Stimulated activated CD4-positive, alpha-beta T cell treated with anti-CD3 and anti-CD28 coated beads, Interleukin-12 subunit alpha, Interleukin-12 subunit beta, amount 100 ng/mL, for 48 hours (primary cell): ENCODE measurements at places on chromosomes 7 and 10.
A peak's percentile ranks its signal among the peaks of the same experiment; 100 is the strongest.

DNA sequence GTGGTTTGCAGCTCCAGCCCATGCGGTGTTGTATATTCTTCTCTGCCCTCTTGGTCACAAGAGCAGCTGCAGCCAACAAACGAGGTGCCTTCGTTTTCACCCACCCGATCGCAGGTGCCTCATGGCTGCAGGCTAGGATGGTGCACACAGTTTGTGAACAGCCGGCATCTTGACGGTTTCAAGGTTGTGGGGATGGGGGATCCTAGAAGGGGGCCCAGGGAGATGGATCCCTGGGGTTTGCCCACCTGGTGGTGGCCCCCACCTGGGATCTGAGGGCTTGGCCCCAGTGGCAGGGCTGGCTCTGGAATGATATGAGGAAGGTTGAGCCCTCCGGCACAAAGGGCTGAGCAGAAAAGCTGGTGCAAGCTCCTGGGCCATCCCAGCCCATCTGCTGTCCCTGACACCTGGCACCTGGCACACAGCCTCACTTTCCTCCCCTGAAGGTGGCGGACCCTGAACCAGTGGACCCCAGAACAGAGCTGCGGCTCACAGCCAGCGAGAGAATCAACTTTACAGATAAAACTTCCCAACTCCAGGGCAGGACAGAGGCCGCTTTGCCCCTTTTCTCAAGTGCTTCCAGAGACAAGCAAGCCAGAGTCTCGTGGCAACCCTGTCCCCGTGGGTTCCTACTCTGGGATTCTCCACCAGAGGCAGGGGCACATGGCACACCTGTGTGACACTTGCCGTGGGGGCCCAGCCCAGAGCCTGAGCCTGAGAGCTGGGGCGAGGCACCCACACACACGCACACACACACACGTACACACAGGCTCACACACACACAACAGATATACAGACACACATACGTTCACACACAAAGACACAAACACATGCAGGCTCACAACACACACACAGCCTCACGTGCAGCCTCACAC lies 177.3 kb upstream of the PPP2R2D start:
- no peak for DNase-seq

DNA sequence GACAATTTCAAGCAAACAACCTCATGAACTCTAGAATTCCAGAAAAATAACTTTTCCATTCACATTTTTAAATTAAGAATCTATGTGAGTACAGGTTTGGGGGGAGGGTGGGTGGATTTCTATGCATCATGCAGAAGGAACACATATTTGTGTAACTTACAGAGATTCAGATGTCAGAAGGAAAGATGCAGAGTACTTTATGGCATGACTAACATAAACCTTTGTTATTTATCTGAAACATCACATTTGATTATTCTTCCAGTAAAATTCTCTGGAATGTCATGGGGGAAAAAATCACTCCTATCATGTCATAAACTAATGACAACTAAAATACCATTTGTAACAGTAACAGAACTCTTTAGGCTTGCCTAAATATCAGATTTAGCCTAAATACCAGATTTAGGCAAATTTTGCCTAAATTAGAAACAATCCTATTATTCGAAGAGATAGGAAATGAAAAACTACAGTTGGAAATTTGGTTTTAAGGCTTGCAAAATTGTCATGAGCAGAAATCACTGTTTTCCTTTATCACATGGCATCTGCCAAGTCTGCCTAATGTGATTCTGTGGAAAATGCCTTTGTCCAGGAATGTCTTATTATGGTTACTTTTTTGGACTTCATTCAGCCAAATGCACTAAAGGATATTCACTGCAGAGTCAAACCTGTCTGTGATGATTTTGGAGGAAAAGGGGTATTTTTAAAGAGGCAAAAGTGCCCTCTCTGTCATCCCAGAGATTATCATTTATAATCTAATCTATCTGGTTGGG lies 527.7 kb upstream of the CELF2 start:
- no peak for DNase-seq

DNA sequence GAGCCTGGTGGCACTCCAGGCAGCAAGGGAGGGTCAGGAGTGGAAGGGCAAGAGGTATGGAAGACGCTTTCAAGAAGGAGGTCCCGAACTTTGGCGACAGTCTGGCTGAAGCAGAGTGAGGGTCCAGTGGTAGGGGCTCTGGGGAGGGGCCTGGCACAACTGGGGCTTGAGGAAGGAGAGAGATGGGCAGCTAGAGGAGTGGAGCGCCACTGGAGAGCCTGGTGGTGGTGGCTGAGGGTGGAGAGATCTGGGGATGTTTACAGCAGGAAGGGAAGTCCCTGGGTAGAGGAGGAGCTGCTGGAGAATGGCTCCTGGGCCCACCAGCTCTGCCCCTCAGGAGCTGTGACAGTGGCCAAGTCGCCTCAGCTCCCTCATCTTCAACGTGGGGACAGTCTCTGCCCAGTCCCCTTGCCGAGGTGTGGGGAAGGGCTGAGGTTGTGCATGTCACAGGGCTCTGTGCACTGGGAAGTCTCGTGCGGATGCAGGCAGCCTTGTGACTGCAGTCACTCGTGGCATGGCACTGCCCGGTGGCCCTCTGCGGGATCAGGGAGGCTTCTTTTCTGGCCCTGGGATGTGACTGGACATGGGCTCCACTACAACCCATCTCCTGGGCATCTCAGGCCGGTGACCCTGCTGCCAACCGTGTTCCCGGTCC lies 18.5 kb downstream of the UBTD1 start:
- DNase-seq, result no peak

DNA sequence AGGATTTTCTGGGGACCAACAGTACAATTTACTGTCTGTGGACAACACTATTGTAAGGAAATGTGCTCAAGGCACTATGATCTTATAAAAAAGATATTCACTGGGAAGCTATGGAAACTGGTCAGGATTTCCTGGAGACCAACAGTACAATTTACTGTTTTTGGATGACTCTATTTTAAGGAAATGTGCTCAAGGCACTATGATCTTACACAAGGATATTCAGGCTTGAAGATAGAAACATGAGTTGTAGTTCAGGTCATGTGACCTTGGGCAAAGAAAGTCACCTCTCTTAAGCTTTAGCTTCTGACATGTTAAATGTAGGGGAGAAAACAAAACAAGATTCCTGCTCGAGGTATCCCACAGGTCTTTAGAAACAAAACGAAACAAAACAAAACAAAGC lies 1.7 kb upstream of the ITPRID1 start:
- no peak for DNase-seq

DNA sequence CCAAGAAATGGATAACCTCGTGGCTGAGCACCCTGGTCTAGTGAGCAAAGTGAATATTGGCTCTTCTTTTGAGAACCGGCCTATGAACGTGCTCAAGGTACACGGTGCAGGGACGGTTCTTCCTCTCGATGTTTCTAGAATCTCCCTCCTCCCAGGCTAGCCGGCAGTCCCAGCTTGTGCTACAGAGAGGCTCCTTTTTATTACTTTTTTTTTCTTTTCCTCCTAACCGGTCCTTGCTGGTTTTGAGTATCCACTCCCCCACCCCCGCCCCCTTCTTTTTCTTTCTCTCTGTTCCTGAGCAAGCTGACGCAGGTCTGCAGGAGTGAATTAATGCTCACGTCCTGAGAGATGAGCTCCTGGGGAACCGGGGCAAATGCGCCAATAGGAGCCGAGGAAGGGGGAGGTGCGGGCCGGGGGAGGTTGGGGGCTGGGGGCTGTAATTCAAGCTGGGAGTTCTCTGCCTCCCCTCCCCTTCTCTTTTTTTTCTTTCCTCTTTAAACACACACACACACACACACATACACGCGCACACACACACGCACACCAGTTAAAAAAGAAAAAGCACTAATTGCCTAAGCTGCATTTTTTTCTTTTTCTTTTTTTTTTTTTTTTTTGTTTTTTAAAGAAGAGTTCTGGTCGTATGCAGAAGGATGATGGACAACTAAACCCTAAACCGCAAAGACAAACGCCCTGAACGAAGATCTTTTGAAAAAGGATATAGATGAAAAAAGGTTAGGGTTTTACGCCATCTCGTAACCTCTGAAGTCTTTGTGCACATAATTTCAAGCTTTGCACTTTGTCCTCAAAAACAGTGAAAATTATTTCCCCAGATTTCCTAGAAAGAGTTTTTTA lies 6.6 kb downstream of the CPA2 start:
- no peak for DNase-seq

- peak; percentile 24 for DNase-seq
Measured at GRCh38 chr7:47361746-47362215, 220.1 kb downstream of the TNS3 start.

- no peak for DNase-seq
Measured at GRCh38 chr7:98911916-98912315, 33.6 kb downstream of the TRRAP start.

DNA sequence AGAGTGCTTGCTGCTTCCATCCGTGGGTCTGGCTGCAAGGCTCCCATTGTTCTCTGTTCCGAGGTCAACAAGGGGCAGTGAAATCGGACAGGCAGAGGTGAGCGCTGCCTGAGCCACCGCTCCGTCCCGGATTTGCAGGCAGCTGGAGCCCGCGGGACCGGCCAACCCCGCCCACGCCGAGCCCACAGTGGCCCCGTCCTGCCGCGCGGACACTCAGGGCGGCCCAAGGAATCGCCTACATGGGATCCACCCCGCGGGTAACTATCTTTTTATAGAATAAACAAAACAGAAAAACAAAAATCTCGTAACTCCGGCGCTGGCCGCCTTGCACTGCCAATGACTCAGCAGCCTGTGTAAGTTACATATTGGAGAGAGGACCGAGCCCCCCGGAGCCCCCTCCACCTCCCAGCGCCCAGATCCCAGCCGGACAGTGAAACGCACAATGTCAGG lies 1.9 kb downstream of the BNIP3 start:
- no peak for DNase-seq

GRCh38 chr7:150784120-150784736 lies 15.9 kb downstream of the TMEM176B start:
- no peak for DNase-seq

GRCh38 chr10:36872702-36873393 lies 252.6 kb upstream of the ANKRD30A start:
- DNase-seq, result no peak

DNA sequence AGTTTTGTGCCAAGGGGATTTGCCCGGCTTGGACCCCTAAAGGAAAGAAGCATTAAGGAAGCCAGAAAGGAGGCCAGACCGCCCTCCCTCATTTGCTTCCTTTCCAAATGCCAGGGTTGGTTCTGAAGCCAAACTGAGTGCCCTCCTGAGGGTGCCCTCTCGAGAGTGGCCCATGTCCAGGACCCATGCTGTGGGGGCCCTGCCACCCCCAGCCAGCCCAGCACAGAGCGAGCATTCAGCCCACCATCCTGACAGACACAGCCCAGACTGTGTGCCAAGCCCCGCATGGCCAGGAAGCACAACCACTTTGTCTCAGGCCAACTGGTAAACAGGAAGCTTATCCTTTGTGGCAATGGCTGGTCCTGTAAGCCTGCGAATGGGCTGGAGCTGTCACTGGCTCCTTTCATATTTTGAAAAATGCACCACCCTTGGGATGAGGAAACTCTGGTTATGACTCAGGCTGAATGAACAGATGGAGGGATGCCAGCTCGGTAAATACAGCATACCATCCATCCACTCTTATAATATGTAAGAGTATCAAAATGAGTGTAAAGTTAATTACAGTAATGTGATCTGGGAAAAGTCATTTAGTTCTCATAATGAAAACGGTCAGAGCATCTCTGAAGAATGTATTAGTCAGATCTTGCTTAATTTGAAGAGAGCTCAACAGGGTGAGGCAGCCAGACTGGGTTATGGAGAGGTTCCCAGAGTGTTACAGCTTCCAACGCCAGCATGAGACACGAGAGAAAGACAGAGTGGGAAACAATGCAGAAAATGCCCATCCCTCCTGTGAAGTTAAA lies 65.0 kb downstream of the STK17A start:
- DNase-seq, result peak; percentile 52

- no peak for DNase-seq
Measured at GRCh38 chr10:123997486-123998196, 95.8 kb downstream of the CHST15 start.

DNA sequence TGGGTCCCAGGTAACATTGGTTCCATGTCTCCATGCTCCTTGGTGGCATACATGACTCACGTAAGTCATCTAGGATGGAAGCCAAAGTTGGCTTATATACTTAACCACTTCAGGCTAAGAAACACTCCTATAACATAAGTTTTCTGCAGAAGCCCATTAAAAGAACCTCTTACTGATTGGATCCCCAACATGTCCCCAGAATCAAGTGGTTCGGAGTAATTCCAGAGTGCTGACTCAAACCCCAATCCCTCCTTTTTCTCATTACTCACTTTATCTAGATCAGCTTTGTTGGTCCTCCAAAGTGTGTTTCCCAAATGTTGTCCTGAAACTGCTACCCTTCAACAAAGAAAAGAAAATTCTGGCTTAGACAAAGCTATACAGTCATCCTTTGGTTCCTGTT lies 10.1 kb upstream of the ATOH7 start:
- no peak for DNase-seq

DNA sequence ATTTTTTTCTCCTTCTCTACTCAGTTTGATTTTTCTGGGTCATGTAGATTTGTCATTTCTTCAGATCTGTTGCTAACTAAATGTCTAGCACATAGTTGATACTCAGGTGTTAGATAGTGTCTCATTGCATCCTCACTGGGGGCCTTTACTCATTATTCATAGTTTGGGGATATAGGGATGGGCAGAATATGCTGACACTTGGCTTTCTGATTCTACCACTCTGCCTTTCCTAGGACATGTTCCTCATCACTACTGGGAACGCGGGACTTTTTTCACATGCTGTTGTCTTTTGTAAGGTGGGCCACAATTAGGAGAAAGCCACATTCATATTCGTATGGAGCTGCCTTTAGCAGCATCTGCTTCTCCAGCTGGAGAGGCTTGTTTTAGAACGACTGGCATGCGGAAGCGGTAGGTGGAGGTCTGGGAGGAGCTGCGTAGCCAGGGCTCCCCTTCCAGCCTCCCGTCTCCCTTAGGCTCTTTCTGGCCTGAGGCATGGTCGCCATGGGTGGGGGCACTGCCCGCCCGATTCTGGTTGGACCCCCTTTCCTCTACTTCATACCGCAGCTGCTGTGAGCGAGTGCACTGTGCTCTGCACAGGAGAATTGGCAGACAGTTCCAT lies 78.8 kb downstream of the SND1 start:
- DNase-seq, result no peak

GRCh38 chr7:71130031-71130679 lies 1.8 kb upstream of the GALNT17 start:
- DNase-seq, result no peak

DNA sequence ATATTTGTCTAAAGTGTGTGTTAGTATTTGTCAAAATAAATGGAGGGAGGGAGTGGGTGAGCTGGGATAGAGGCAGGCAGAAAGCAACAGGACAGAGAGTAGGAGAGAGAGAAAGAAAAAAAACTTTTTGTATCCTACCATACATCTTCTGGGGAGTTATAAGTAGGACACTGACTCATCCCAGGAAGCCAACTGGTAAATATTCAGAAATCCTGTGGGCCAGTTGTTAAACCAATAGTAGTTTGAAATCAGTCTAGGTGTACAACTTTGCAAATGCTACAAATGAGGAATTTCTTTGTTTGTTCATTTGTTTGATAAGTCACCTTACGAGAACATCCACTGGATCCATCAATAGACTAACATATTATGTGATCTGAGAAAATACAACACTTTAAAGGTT lies 980.9 kb downstream of the GATA3 start:
- no peak for DNase-seq

- peak; percentile 2 for DNase-seq
Measured at GRCh38 chr7:100053215-100053614, 3.6 kb downstream of the ZSCAN21 start.
